ENCODE measurements at places on chromosomes 12 and 14.
A peak's percentile ranks its signal among the peaks of the same experiment; 100 is the strongest.

DNA sequence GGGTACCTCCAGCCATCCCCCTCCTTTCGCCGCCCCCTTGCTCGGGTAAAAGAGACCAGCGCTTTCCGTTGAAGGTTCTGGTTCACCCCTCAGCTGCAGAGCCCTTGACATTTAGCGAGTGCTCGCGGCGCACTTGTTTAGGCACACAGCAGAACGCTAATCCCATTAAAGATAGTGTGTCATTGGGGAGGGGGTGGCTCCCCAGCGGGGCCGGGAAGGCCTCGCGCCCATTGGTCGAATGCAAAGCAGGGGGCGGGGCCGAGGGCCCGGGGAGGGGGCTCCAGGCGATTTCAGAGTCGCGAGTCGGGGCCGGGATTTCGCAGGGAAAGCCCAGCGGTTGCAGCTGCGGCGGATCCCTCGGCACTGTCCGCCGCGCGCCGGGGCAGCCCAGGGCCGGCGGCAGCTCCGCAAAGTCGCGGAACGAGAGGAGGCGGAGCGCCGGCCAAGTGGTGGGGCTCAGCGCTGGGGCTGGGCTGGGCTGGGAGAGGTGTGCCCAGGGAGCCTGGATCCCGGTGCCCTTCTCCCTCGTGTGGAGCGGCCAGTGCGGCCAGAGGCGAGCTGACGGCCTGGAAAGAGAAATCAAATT lies 122.9 kb downstream of the TSPAN9 start:
- no peak for DNase-seq

- DNase-seq, result no peak
These were observed 9.9 kb downstream of the UBC start for GRCh38 chr12:124904306-124905098.

GRCh38 chr12:20211541-20211940 lies 156.8 kb upstream of the PDE3A start:
- no peak for DNase-seq

GRCh38 chr14:52806115-52806514 lies 14.7 kb upstream of the GNPNAT1 start:
- no peak for DNase-seq

DNA sequence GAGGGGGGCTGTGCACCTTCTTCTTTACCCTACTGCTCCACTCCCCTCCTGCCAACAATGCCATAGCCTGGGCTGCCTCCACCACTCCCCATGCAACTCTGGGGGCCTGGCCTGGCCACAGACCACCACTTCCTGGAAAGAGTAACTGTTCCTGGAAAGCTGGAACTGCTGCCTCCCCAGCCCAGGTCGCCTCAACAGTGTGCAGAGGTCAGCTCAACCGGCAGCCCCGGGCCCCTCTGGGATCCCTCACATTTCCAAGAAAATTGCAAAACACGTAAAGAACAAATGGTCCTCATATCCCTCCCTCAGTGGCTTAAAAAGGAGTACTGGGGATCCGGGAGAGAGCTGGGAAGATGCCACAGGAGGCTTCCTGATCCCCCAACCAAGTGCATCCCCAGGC lies 22.4 kb upstream of the DIO3 start:
- DNase-seq, result peak; percentile 2

- DNase-seq, result no peak
These were observed 65.1 kb downstream of the TRAFD1 start for GRCh38 chr12:112190231-112191025.

Measured in GF-D8 (cell line).